Activated naive CD4-positive, alpha-beta T cell treated with anti-CD3 and anti-CD28 coated beads, Interleukin-2, amount 50 U/mL, for 16 hours (primary cell): ENCODE measurements at places on chromosomes 1 and 21.

GRCh38 chr1:225539575-225539974, 111.7 kb upstream of the LBR start:
- DNase-seq: no peak

GRCh38 chr1:193406901-193407300, 220.5 kb upstream of the B3GALT2 start:
- no peak for DNase-seq

GRCh38 chr21:27047658-27048314, 80.9 kb upstream of the ADAMTS5 start:
- no peak for DNase-seq

GRCh38 chr1:227753999-227754711, 18.9 kb downstream of the SNAP47 start:
- DNase-seq: no peak

DNA sequence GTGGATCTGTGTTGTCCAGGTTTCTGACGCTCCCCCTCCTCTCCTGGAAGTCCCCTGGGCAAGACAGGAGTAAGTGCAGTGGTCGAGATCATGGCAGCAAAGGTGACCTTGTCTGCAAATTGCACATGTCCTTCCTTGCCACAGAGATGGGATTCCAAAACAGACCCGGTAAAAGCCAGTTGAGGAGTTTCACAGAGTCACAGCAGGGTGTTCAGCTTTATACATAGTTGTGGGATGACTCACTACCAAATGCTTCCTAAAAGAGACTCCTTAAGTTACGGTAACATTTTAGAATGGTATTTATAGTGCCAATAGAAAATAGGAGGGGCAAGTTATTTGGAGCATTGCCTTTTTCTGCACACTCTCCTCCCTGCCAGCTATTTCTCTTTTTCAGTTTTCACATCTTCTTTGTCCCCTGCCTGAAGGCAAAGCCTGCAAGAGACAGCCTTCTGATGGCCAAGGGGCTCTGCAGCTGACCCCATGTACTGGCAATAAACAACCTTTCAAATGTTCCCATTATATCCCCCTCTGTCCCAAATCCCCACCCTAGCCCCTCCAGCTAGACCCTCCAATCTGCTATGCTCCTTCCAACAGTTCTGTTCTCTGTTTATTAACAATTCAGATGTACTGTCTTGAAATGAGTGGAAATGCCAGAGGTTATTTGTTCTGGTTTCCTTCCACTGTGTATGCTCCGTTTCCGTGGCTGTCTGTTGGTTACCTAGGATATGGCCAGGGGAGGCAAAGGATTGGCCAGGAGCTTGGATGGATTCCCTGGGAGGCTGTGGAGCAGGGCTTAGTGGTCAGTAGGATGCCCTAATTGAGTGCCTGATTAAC, 115.0 kb downstream of the TGFB2 start:
- no peak for DNase-seq

- DNase-seq: no peak
Observed at GRCh38 chr1:64511044-64511443, 41.1 kb downstream of the CACHD1 start.

DNA sequence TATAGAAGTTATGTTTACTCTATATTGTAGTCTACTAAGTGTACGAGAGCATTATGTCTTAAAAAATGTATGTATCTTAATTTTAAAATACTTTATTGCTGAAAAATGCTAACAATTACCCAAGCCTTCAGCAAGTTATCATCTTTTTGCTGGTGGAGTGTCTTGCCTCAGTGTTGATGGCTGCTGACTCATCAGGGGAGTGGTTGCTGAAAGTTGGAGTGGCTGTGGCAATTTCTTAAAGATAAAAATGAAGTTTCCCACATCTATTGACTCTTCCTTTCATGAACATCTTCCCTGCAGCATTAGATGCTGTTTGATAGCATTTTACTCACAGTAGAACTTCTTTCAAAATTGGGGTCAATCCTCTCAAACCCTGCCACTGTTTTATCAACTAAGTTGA, 95.8 kb downstream of the CDC7 start:
- no peak for DNase-seq

- DNase-seq: no peak
Observed at GRCh38 chr1:117146575-117147340, 25.2 kb upstream of the TRIM45 start.

- no peak for DNase-seq
Observed at GRCh38 chr1:210711825-210712612, 383.3 kb downstream of the HHAT start.
